ENCODE measurements at places on chromosomes 7 and 10.
A peak's percentile ranks its signal among the peaks of the same experiment; 100 is the strongest.

GRCh38 chr7:116356979-116357378, 142.6 kb upstream of the CAV2 start:
- no peak for DNase-seq

GRCh38 chr10:131269776-131270460, 41.6 kb downstream of the TCERG1L start:
- no peak for DNase-seq

DNA sequence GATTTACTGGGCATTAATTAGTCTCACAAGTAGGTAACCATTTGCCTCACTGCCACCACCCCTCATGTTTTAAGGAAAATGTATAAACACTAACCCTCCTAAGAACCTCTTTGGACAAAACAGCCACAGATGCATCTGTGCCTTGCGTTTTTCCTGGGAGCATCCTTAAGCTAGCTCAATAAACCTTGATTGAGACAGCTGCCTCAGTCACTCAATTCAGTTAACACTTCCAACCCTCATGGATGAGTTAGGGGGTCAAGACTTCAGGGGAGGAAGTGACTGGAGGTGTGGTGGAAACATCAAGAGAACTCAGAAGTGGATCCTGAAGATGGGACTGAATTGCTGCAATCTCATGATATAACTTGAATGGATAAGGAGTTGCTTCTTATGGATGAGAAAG, 31.5 kb downstream of the CUL2 start:
- DNase-seq, result no peak

DNA sequence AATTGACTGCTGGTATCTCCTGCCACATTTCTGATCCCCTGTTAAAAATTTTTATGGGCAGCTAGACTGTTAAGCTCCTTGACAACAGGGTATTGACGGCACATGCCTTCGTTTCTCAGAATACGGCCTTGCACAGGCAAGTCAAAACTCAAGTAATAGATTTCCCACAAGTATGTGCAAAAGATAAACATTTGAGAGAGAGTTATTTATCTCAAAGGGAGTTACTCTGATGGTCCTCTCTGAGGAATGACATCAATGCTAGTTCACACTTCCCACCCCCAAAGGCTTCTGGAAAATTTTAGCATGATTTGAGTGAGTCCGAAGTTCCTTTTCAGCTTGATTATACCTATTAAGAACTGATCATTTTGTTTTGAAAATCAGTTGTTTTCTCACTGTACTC, 71.9 kb downstream of the JCAD start:
- no peak for DNase-seq

DNA sequence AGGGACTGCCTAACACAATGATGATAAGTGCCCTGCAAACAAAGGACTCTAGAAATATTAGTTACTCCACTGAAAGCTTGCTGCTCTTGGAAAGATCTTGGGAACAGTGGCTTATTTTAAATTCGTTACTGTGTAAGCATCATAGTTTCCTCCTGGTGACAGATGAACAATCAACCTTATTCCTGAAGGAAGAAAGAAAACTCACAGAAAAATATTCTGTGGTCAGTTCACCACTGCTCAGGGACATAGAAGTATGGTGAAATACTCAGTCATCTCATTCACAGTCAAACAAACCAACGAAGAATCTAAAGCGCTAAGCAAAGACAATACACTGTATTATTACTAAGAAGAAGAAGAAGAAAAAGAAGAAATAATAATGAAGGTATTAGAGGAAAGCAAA, 27.8 kb downstream of the MKX start:
- no peak for DNase-seq

GRCh38 chr10:119373294-119374102, 166.1 kb downstream of the GRK5 start:
- DNase-seq, result no peak

- DNase-seq, result peak; percentile 67
Observed at GRCh38 chr7:149497467-149498261, at the start of gene ZNF746. Gene ZNF746 (minus strand): TSS chr7:149497809. CDS start chr7:149497536, 273 bp downstream.

GRCh38 chr7:99398891-99399445, 9.4 kb downstream of the PDAP1 start:
- DNase-seq, result no peak

DNA sequence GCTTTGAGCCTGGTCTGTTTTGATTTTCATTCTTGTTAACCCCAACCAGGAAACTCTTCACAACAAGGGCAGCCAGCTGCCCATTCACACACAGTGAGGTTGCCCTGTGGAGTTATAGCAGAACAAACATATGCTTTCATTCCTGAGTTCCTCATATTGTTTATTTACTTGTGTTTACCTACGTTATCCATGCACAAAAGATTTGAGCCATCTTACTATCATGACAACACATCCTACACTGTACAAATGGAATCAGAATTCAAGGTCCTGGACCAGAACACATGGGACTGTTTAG, 21.7 kb upstream of the BMPER start:
- DNase-seq, result no peak
